ENCODE measurements at places on chromosomes 12 and 14.

GRCh38 chr12:51672334-51672733, 81.3 kb downstream of the SCN8A start:
- no peak for DNase-seq

- no peak for DNase-seq
Measured at GRCh38 chr14:54533100-54533499, 23.4 kb downstream of the CGRRF1 start.

GRCh38 chr12:113796852-113797534, 169.1 kb downstream of the RBM19 start:
- no peak for DNase-seq

DNA sequence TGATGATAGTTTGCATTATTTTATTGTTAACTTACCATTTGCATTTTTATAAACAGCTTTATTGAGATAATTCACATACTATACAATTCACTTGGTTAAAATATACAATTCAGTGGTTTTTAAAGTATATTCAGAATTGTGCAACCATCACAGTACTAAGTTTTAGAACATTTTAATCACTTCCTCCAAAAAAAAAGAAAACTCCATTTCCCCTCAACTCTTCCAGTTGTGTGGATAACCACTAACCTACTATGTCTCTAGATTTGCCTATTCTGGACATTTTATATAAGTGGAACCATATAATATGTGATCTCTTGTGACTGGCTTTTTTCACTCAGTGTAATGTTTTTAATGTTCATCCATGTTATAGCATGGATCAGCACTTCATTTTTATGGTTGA, 41.3 kb downstream of the WNK1 start:
- DNase-seq, result no peak

DNA sequence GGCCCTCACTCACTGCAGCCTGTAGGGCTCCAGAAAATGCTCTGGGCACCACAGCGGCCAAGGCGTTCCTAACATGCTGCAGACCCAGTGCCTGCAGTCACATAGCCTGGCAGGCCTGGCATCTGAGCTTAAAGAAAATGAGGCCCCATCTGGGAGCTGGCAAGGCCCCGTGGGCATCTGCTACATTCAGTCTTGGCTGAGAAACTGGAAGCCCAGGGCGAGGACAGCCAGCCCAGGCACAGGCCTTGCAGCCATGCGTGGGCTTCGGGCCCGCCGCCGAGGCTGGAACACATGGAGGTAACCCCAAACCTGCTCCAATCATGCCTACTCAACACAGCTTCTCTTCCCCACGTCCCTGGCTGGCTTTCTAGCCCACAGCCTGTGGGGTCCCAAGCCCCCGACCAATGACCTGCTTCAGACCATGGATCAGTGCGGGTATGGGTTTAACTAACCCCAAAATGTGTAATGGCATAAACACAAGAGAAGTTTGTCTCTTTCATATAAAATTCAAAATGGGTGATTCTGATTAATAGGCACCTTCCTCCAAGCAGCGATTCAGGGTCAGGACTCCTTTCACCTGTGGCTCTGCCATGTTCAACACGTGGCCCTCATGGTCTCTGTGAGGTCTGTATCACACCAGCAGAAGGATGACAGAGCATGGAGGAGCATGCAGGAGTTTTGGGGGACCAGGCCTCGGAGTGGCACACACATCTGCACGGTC, 6.4 kb downstream of the NGB start:
- no peak for DNase-seq

DNA sequence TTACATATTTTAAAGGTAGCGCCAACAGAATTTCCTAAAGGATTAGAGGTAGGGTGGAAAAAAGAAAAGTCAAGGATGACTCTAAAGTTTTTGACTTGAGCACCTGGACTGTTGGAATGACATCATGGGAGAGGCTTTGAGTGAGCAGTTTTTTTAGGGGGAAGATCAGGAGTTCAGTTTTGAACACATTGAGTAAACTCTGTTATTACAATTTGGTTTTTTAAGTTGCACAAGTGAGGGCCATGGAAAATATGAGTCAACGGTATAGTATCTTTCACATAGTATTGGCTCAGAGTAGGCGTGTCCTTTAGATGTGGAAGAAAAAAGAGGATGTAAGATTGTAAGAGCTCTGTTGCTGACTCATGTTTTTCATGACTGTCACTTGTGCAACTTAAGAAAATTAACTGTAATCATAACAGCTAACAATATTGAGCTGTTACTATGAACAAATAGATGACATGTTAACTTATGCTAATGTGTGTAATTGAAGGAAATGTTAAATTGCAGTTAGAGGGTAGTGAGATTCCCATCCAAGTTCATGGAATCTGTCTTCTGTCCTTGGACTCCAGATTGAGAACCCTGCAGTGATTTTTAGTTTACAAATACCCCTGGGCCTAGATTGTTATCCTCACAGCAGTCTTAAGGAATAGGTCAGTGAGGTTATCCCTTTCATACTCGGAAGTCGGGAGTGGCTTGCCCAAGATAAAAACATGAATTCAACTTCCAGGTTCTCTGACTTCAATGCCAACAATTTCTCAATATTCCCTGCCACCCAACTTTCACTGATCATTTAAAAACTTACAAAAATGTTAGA, 48.2 kb upstream of the ATP2B1 start:
- DNase-seq, result peak; percentile 69

DNA sequence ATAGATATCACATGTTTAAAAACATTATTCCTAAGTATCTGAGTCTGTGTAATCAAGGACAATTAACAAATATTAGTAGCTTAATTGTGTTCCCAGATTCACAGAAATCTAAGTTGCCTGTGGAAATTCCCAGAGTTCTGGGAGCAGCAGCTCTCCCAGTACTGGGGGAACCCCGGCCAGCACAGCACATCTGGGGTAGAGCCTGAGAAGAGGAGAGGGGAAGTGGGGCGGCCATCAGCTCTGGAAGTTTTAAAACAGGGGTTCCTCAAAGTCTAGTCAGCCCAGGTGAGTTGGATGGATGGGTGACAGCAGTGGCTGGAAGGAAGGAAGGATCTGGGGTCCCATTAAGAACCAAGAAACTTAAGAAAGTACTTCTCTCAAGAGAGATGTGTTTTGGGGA, 24.6 kb downstream of the PRICKLE1 start:
- no peak for DNase-seq

- no peak for DNase-seq
Measured at GRCh38 chr14:32678088-32678487, 260.6 kb upstream of the NPAS3 start.

GRCh38 chr12:27387473-27387872, 54.8 kb downstream of the BMAL2 start:
- DNase-seq, result no peak

GRCh38 chr12:123441523-123442164, 5.2 kb upstream of the RILPL2 start:
- DNase-seq, result no peak

DNA sequence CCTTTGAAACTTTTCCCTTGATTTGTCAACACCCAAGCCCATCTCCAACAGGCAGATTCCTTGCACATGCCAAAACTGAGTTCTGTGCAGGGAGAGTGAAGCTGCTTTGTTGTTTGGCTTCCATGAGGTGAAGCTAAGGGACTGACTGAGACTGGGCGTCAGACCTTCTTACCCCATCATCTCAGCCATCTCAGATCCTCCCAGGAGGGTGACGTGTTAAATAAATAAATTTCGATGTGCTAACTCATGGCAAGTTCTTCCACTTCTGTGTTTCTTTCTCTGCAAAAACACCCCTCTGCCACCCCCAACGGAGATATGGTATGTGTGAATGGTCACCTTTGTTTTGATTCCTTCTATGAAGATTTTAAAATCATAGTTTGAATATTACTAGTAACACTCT, 17.8 kb downstream of the UTP20 start:
- no peak for DNase-seq

- DNase-seq, result no peak
Measured at GRCh38 chr12:74170645-74171477, 366.8 kb upstream of the ATXN7L3B start.

DNA sequence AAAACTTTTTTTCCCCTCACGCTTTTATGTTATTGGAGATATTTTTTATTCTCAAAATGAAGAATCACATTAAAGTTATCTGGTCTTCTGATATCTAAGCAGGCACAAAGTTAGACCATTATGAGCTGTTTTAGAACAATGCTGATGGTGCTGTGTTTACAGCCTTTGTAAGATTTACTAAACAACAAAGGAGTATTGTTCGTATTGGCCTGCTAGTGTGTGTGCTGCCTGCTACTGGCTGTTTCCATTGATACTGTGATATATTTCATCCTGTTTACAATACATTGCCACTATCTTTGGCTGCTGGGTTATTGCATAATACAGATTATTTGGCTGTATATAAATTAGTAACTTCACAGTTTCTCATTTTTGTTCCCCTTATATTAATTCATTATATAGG, 220.8 kb downstream of the ITPR2 start:
- DNase-seq, result no peak

GRCh38 chr14:96167224-96168148, 37.2 kb upstream of the BDKRB2 start:
- DNase-seq, result no peak
